NCI-H1105 (cell line): ENCODE measurements at places on chromosomes 3 and 15.

DNA sequence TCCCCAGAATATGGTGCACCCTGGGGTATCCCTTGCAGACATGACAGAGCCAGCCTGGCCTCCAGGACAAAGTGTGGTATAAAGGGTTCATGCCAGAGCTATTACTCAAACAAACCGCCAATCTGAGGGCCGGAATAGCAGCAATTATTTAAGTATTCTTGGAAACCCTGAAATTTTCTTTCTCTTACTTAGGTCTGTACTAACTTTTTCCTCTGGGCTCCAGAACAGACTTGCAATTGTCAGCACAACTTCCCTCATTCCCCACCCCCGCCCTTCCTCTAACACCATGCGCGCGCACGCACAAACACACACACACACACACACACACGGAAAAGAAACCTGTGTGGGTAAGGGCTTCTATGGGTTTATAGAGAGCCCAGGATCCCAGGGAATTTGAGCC is 56.3 kb downstream of the ISG20 start:
- DNase-seq: no peak

DNA sequence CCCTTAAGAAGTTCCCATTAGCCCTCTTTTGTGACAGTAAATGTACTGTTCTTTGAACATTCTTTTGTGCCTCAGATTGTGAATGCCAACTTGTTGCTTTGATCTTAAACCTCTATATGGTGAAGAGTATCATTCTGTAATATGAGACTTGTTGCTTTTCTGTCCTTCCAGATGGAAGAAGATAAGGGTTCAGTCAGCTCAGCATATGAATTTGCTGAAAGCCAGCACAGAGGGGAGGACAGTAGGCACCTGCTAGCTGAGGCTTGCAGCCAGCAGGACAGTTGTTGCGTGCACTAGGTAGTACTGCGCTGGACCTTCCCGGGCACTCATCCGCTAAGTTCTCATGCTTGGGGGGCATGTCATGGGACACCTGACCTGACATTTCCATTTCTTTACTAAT is 74.7 kb downstream of the DCUN1D1 start:
- no peak for DNase-seq

DNA sequence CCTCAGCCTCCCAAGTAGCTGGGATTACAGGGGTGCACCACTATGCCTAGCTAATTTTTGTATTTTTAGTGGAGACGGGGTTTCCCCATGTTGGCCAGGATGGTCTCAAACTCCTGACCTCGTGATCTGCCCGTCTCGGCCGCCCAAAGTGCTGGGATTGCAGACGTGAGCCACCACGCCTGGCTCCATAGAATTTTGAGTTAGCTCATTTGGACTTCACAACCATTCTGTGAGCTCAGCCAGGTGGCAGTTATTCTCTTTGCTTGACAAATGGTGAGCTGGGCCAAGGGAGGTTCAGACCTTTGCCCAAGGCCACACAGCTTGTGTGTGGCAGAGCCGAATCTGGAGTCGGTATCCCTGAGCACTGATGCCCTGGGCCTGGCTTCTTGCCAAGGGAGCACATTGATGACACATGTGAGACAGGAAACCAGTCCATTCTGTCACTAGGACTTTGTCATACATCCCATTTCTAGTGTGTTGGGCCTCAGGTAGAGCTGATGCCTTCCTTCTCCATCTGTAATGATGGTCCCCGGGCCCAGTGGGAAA is 17.6 kb downstream of the PODXL2 start:
- DNase-seq: no peak

GRCh38 chr15:39801641-39802309 is 19.1 kb upstream of the FSIP1 start:
- DNase-seq: no peak

DNA sequence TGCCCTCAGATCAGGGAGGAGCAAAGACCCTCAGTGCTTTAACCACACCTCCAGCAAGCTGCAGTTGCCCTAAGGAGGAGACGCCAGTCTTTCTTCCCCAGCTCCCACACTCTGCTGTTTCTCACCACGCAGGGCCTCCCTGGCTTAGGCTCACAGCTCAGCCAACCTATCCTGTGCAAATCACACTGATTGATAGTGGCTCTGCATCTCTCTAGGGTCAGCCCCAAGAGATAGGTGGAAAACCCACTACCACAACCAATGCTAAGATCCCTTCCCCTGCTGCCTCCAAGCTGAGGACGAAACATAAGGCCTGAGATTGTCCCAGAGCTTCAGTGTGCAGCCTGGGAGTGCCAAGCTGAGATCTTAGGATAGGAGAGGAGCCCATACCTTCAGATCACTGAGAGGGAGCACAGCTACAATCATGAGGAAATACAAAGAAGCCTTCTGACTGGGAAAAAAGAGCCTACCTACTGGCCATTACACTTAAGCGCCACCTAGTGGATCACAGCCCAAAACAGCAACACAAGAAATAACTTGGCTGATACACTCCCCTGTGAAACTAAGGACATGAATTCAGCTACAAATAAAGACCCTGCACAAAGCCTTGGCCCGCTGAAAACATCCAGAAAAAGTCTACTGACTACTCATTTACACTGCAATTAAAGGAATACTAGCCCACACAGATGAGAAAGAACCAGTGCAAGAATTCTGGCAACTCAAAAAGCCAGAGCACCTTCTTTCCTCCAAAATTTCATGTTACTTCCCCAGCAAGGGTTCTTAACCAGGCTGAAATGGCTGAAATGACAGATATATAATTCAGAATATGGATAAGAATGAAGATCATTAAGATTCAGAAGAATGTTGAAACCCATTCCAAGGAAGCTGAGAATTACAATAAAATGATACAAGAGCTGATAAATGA is 271.5 kb upstream of the DCBLD2 start:
- DNase-seq: peak; percentile 20

GRCh38 chr3:160695915-160696327 is 19.0 kb downstream of the ARL14 start:
- DNase-seq: no peak

DNA sequence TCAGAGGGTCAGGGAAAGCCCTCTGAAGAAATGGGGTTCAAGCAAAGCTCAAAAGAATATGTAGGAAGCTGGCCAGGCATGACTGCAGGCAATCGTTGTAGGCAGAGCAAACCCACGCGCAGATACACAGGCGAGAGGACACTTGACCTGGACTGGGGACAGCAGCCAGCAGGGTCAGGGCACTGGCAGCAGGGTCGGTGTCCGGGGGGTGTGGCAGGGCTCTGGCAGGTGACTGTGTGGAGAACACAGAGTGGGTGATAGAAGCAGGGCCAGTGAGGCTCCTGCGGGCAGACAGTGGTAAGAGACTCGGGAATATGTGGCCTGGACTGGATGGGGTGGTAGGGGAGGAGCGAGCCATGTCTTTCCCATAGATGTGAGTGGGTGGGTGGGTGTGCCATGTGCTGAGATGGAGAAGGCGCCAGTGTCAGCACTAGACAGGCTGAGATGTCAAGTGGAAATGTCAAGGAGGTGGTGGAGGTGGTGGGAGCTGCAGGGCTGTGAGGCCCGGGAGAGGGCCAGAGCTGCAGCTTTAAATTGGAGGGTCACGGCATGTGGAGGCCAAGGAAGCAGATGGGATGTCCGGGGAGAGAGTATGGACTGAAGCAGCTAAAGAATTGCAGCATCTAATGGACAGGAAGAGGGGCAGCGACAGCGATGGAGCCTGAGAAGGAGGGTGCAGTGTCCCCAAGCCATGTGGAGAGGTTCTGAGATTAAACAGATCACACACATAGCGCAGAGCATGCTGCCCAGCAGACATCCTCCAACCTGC is 13.4 kb downstream of the TMEM43 start:
- DNase-seq: no peak

DNA sequence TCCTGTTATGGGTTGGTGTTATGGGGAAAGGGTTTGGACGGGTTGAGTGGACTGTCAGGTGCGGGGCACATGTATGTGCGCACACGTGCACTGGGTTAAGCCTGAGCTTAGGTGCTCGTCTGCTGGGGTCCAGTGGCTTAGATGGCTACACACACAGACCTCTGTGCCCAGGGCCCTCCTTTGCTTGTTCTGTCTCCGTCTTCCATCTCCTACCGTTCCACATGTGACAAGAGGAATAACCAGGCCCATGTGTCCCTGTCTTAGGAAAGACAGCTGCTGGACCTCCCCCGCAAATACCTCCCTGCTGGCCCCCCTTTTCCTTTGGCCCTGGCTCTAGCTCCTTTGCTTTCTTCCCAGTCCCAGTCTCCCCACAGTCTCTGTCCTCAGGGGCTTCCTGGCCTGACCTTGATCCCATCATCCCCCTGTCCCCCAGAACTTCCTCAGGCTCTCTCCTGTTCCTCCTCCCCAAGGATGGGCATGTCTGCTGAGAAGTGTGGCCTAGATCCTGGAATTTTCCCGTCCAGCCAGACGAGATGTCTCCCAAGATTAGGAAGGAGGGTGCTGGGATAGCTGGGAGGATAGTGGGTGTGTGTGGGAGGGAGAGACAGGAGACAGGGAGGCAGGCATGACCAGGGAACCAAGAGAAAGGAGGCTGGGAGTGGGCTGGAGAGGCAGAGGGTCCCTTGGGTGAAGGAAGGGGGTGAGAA is 797 bp upstream of the THPO start:
- DNase-seq: no peak
